ENCODE measurements at places on chromosomes 1 and 21.

GRCh38 chr1:66271216-66271903 lies 262.6 kb upstream of the SGIP1 start:
- DNase-seq: peak; percentile 28

GRCh38 chr1:8816831-8817411 lies 519 bp downstream of the RERE start:
- peak; percentile 11 for DNase-seq

GRCh38 chr1:26070963-26071342 lies 3.5 kb upstream of the TRIM63 start:
- no peak for DNase-seq

DNA sequence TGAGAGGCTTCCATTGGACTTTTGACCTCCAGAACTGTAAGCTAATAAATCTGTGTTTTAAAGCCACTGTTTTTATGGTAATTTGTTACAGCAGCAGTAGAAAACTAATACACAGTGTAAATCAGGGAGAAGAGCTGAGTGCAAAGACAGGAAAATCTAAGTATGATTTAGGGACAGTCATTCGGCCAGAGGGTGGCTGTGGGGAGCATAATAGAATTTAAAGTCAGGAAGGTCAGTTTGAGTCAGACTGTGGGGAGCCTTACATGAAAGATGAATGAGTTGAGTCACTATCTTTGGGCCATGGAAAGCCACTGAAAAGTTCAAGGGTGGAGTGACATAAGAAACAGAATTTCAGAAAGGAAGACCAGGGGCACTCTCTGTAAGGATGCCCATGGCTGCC lies 52.4 kb upstream of the SSX2IP start:
- no peak for DNase-seq
